ENCODE measurements at places on chromosomes 1 and 21.

DNA sequence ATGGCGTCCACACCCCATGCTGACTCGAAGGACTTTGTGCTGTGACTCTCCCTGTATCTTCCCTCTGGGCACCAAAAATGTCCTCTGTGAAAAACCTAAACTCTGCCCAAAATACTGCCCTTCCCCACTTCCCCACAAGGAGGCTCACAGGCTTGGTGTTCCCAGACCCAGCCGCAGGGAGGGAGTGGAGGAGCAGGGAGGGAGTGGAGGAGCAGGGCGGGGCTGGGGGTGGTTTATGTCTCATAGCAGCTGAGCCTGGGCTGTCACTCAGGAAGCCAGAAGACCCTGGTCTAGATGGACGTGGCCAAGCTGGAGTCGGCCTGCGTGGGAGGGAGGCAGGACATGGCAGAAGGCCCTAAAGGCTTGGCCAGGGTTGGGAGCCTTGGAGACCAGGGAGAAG is 461.7 kb downstream of the PTPRU start:
- DNase-seq = no peak

GRCh38 chr1:61459345-61459744 is 265.6 kb downstream of the TM2D1 start:
- no peak for DNase-seq

DNA sequence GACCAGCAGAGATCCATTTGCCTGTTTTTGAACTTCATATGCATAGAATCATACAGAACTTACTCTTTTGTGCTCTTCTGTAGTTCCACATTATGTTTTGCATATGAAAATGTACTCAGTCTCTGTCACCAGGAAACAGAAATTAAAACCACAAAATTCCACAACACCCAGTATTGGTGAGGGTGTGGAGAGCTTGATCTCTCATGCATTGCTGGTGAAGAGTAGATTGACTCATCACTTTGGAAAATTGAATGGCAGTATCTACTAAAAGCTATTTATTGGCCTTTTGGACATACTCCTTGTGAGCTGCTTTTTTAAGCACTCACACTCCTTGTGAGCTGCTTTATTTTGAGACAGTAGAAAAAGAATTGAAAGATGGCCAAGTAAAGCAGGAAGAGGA is 43.3 kb downstream of the VTCN1 start:
- no peak for DNase-seq

- no peak for DNase-seq
These were observed 477.5 kb downstream of the SMYD3 start for GRCh38 chr1:246029616-246030015.

- no peak for DNase-seq
These were observed 6.7 kb downstream of the B3GALT6 start for GRCh38 chr1:1238702-1239178.

GRCh38 chr1:161915978-161916377 is 107.7 kb downstream of the OLFML2B start:
- DNase-seq = no peak

GRCh38 chr1:42552636-42553035 is 89.5 kb downstream of the CCDC30 start:
- DNase-seq = no peak

DNA sequence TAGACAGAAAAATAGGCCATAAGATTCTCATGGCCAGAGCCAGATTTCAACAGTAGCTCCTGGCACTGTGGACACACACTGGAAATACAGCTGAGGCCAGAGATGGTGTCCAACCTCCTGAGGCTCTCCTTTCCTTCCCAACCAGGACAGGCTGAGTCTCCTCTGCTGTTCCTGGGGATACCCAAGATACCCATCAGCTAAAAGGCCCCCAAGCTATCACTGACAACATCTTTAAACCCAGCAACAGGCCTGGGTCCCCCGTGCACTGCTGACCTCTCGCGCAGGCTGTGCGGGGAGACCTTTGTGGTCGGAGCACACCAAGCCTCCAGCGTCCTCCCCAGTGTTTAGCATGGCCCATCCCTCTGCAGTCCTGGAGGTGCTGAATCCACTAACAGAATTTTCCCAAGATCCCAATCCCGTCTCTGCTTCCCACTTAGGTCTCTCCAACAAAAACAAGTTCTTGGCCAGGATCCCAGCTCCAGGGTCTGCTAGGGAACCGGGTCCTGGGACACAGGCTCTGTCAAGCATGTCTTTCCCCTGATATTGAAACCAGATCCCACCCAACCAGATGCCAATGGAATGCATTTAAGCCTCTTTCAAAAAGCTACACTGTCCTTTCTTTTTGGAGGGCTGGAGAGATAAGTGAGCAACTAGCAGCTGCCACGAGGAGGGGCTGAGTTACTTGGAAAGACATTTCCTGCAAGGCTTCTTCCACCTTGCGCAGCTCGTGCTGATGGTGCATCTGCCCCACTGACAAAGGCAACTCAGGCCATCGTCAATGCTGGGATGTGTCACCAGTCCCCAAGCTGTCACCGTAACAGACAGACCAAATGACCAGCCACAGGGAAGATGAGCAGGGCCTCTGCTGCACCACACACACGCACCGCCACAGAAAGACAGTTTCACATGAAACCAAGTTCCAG is 73.2 kb downstream of the BCAR3 start:
- no peak for DNase-seq

DNA sequence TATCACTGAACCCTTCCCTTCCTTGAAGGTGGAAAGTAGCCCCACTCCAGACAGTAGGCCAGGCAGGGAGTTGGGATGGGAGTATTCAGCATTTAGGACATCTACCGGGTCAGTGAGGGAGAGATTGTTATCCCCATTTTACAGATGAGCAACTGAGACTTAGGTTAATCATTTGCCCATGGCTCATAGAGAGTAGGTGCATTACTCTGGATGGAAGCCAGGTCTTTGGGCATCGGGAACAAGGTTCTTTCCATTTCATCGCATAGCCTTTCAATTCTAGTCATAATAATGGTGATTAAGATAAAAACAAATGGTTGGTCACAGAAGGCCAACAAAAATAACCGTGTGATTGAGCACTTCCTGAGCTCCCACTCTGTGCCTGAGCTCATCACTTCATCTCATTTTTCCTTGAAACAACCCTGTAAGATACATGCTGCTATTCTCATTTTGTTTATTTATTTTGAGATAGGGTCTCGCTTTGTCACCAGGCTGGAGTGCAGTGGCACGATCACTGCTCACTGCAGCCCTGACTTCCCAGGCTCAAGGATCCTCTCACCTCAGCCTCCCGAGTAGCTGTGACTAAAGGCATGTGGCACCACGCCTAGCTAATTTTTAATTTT is 64.8 kb downstream of the NAV1 start:
- DNase-seq = no peak

DNA sequence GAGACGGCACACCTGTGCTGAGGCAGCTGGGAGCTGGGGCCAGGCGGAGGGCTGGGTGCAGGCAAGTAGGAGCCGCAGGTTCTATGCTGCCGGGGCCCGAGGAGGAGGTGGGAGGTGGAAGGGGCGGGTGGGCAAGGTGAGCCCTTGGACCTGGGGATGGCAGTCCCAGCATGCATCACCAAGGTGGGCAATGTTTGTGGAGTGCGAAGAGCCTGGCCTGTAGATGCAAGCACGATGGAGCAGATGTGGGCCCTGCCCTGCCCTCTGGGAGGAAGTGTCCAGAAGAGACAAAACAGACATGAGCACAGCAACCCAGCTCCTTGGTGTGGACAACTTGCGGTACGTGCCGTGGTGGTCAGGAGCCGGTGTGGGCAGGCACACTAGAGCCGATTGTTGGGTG is 28.3 kb upstream of the AJAP1 start:
- no peak for DNase-seq

Measured in activated CD4-positive, alpha-beta T cell treated with anti-CD3 and anti-CD28 coated beads for 24 hours (primary cell).